NCI-H82 (cell line): ENCODE measurements at places on chromosomes 2 and 18.
A peak's percentile ranks its signal among the peaks of the same experiment; 100 is the strongest.

DNA sequence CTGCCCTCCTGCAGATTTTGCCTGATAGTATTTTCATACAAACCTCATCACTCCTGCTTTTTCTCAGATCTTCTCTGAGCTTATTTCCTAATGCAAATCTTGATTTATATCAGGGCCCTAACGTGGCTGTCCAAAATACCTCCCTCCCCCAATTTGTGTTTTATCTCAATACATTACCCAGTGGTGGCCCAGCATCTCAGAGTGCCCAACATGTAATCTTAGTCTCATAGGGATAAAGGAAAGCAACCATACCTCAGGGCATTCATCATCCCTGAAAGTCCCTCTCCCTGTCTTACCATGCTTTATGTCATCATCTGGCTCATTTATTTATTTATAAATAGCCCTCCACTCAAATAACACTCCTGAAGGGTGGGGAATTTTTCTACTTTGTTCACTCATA, 135.3 kb downstream of the SLC8A1 start:
- no peak for DNase-seq

DNA sequence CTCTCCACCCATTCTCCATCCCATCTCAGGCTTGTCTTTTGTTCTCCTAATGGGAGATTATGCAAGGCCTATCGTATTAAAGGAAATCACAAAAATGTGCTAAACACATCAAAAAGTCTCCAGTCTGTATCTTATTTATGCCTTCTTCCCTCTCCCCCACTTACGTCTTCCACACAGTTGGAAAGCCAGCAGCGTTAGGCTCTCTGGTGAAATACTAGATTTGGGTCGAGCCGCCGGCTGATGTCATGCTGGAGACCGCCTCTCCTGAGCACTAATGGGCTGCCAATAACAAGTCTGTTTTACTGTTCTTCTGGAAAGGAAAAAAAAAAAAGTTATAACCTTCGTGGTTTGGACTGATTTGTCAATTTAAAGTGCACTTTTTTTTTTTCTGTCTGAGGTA, 182.7 kb upstream of the SIX2 start:
- DNase-seq = no peak

DNA sequence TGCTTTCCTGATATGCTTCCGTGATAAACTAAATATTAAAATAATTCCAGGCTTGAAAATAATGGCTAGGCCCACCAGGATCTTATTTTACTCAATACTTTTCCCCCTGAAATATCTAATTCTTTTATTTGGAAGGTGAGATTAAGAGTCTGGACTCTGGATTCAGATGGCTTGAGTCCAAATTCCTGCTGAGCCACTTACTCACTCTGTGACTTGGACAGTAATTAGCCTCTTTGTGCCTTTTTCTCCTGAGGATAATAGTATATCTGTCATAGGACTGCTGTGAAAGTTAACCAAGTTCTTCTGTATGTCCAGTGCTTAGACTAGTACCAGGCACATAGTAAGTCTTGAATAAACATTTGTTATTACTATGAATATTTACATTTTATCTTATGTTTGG, 127.3 kb upstream of the ERBB4 start:
- DNase-seq = no peak

GRCh38 chr2:186637497-186637800, 47.6 kb downstream of the ITGAV start:
- DNase-seq = no peak

DNA sequence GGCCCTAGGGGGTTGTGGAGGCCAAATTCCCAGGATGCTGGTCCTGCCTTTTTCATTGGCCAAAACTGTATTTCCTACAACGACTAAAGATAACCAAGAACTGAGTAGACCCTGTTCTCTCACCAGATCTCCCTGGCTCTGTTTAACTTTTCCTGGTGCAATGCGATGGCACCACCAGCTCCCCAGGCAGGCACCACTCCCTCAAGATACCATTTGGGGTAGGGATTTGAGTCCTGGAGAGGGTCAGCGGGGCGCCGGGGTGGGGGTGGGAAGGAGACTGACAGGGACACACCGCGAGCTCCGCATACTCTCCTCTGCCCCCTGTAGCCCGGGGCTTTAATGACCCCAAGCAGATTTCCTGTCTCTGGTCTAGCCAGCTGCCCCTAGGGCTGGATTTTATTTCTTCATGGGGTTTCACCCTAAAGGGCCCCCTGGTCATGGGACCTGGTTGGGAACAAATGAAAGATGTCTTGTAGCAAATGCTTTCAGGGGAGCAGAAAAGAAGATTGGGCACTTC, 7.3 kb downstream of the SIX2 start:
- DNase-seq = no peak

- peak; percentile 45 for DNase-seq
These were observed 556 bp downstream of the CYRIA start for GRCh38 chr2:16664809-16665747.

- no peak for DNase-seq
These were observed 578.7 kb downstream of the ADCYAP1 start for GRCh38 chr18:1483385-1483784.

- DNase-seq = no peak
These were observed 26.6 kb upstream of the PAIP2B start for GRCh38 chr2:71253476-71253875.

GRCh38 chr2:202064881-202065230, 8.2 kb upstream of the KIAA2012 start:
- no peak for DNase-seq
